H1 (cell line): ENCODE measurements at places on chromosomes 7 and 10. TPM values are rescaled to one million over a fixed set of nuclear protein-coding genes. Genes with fewer than 3 reads are reported as not detected.

DNA sequence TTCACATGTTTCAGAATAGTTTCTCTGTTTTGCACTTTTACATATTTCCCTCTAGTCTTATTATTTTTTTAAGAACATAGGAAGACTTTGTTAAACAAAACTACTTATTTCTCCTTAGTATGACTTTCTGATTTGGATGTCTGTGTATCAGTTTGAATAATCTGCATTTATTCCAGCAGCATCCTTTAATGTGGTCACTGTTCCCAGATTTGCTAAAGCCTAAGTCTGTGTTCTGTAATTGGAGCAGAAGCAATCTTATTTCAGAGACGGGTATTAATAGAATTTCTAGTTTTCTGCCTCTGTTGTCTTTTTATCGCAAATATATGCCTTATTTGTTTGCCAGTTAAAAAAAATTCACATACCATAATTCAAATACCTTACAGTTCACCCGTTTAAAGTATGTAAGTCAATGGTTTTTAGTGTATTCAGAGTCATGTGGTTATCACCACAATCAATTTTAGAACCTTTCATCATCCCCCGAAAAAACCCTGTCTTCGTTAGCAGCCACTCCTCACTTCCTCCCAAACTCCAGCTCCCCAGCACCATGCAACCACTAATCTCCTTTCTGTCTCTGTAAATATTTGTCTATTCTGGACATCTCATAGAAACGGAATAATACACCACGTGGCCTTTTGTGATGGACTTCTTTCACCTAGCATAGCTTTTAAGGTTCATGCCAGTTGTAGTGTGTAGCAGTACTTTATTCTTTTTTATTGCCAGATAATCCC, 58.7 kb downstream of the INPP5F start:
- no peak for DNase-seq

DNA sequence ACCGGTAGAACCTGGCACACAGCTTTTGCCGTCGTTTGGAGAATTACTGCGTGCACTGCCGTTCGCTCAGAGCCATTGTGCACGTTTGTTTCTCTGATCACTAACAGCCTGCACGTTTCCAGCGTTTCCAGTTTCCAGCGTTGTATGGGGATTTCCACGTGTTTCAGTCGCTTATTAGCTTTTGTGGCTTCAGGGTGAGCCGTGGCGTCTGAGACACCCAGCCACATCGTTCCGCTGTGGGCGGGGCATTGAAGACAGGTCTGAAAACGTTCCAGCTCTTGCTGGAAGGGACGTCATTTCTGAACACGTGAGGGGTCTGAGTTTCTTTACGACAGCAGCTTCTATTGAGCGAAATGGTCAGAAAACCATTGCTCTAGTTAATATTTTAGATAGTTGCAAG, 164.8 kb downstream of the DNAJB6 start:
- DNase-seq: no peak

DNA sequence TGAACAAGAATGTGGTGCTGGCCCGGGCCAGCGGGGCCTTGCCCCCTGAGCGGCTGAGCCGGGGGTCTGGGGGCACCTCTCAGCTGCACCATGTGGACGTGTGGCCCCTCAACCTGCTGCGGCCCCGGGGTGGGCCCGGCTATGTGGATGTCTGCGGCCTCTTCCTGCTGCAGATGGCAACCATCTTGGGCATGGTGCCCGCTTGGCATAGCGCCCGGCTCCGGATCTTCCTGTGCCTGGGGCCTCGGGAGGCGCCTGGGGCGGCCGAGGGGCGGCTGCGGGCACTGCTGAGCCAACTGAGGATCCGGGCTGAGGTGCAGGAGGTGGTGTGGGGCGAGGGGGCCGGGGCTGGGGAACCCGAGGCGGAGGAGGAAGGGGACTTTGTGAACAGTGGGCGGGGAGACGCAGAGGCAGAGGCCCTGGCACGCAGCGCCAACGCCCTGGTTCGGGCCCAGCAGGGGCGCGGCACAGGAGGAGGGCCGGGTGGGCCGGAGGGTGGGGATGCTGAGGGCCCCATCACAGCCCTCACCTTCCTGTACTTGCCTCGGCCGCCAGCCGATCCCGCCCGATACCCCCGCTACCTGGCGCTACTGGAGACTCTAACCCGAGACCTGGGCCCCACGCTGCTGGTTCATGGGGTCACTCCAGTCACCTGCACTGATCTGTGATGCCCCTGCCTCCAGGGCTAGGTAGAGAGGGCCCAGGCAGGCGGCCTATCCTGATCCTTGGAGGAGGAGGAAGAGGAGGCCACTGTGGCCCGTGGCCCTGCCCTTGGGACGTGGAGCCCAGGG, 1.1 kb upstream of the TRIP6 start:
- no peak for DNase-seq

GJD4 gene
- not detected in 2 replicates for total RNA-seq

TMEM196 gene
- total RNA-seq: 0.07 and 0.33 TPM in 2 replicates
